ENCODE measurements at places on chromosomes 13 and 19.

DNA sequence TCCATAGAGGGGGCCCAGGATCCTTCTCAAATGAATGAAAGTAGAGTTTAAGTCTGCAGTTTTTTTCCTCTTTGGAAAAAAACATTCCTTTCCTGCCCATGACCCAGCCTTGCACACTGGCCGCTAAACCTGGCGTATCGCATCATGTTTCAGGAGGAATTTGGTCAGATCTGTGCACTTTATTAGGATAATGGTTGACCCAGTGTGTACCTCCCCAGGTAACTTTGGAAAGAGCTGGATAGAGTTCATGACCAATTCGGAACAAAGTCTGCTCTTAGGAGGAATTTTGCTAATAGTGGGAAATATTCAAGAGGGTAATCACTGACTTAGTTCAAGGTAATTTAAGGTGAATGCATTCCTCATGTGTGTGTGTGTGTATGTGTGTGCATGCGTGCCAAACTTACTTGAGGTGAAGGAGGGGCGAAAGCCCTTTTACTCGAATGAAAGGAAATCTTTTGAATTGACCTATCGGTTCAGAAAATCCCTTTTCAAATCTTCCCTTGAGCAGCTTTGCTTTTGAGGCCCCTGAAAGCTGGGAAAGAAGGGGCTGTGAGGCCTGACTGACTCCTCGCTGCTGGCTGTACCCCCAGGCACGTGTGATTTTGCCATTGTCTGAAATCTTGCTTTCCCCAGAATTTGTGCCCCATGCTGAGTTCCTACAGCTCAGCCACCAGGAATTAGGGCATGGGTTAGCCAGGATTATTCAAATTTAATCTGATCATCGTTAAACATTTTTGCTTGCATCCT, 46.3 kb downstream of the SIPA1L3 start:
- DNase-seq = no peak

GRCh38 chr13:31461923-31462322, 262.1 kb downstream of the B3GLCT start:
- no peak for DNase-seq

DNA sequence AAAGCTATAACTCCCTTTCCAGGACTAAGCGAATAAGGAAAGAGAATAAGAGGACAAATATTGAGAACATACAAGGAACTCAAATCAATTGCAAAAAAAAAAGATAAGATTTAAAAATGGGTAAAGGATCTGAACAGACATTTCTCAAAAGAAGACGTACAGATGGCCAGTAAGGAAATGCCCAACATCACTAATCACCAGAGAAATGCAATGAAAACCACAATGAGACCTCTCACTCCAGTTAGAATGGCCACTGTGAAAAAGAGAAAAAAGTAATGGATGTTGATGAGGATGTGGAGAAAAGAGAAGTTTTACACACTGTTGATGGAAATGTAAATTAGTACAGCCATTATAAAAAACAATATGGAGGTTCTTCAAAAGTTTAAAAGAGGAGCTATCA, 63.8 kb downstream of the VWA8 start:
- DNase-seq = no peak

DNA sequence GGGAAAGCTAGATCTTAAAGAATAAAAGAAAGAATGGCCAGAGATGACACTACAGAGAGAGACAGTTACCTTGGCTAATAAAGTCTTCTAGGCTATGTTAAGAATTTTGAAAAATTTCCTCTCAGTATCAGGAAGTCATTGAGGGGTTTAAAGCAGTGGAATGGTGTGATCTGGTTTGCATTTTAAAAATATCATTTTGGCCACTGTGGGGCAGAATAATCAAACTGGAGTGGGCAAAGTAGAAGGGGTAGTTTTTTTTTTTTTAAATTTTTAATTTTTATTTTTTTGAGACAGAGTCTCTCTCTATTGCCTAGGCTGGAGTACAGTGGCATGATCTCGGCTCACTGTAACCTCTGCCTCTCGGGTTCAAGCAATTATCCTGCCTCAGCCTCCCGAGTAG, 4.4 kb upstream of the CNMD start:
- DNase-seq = no peak

DNA sequence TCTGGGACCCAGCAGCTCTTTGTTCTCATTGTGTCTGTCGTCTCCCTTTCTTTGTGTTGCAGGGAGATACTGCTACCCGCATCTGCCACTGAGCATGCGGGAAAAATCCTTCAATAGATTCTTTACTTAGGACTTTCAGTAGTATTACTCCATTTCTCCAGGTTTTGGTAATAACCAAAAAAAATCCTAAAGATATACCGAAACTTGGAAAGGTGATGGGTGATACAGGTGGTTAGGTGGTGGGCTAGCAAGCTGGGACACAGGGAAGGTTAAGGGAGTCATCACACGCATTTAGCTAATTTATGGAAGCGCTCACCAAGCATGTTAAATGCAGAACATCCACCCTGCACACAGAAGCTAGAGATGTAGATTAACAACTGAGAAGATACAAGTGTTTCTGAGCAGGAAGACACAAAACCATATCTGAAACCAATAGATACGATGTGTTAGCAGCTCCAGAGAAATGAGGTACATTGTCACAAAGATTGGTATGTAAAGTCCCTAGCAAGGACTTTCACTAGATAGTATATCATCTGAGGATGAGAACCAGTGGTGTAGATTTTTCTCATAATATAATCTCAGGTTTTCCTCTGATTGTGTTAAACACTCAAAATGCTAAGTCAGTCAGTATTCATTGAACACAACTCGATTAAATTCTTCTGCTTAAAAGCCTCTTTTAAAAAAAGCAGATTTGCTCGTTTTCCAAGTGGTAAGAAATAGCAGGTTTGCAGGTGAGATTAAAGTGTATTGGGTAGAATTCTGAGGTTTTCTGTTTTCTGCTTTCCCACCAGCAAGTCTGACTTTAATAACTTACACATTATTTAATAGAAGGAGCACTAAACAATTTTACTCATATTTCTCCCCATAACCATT, 1.2 kb upstream of the SLAIN1 start:
- no peak for DNase-seq

GRCh38 chr13:79621902-79622301, 140.9 kb downstream of the NDFIP2 start:
- no peak for DNase-seq

DNA sequence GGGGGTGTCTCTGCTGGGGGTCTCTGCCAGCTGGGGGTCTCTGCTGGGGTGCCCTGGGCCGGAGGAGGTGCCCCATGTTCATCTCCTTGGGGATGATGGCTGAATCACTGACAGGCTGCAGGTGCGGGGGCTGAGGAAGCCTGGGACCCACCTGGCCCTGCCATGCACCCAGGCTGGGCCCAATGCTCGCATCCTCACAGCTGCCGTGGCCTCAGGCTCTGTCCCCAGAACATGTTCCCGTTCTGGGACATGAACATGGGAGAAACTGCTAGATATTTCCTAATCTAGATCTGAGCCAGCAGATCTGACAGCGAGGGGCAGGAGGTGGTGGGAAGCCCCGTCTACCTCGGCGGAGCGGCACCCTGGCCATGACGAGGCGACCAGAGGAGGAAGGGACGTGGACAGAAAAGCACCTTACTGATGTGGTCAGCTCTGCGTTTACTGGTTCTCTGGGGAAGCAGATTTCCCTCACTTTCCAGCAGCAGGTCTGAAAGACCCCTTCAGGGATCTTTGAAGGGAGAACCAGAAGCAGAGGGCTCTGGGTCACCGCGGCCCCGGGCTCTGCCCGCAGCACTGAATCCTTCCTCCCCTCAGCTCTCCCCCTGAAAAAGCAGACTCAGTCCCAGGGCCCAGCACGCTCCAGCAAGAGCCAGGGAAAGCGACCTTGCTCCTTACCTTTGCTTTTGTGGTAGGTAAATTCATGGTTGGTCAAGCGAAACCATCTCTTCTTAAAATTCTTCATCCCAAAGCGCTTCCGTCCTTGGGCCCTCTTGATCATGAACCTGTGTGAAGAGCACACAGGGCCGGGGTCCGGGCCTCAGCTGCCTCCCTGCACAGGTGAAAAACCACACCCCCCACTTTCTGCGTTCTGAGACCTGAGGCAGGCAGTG, 26.5 kb upstream of the C13orf46 start:
- DNase-seq = no peak

- DNase-seq = no peak
Measured at GRCh38 chr13:46571909-46572595, 19.1 kb downstream of the LRCH1 start.

DNA sequence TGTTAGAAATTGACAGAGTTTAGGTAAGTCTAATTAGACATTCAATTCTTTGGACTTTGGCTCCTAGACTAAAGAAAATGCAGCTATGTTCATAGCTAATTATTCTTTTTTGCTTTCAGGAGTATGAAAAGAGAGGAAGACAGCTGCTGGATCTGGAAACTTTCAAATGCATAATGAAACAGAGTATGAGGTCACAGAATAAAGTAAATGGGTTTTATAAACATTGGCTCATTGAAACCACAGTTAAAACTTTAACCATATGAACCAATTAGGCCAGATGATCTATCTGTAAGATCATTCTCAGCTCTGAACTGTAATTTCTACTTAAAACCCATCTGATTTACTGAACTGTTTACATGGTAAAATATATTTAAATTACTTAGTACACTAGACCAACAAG, 82.7 kb downstream of the TEX26 start:
- no peak for DNase-seq

DNA sequence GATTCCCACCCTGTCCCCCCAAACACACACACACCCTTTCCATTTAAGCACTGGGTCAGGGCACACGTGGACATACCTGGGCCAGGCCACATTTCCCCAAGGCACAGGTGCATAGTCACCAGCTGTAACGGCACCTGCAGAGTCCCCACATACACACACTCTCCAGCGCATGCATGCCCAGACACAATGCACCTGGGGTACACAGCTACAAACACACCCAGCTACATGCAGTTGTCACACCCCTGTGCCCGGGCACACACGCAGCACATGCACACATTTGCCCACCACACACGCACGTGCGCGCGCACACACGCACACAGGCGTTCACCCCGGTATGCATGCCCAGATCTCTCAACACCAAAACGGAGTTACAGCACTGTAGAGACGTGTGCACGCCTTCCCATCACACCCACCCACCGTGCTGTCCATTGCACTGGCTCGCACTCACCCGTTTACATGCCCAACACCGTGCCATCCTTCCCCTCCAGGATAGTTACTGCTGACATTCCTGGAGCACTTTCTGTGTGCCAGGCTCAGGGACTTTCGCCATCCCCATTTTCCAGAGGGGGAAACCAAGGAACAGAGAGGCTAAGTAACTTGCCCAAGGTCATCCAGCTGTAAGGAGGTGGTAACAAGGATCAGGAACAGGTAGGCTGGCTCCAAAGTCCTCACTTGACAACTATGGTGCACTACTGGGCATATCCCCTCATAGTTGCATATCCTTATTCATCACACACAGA, 749 bp upstream of the SHANK1 start:
- DNase-seq = no peak

- DNase-seq = no peak
Measured at GRCh38 chr13:27953676-27954405, 15.3 kb downstream of the CDX2 start.

GRCh38 chr13:71828564-71828963, 38.4 kb downstream of the DACH1 start:
- DNase-seq = no peak

DNA sequence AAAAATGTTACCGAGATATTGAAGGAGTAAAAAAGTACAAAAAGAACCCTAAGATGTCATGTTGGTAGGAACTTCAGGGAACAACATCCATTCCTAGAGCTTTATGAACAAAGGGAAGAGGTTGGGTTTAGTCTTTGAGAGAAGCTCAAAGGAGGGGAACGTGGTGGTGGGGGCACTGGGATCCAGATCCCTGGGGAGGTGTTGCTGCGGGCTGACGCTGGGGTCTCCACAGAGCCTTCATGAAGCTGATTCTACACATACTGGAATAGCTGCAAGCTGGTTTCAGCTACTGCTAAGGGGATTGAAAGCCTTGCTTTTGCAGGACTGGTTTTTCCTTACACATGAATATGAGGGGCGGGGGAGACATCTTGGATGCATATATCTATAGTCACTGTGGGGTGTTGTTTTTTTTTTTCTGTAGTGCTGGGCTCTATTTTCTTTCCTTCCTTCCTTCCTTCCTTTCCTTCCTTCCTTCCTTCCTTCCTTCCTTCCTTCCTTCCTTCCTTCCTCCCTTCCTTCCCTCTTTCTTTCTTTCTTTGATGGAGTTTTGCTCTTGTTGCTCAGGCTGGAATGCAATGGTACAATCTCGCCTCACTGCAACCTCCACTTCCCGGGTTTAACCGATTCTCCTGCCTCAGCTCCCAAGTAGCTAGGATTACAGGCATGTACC, 6.5 kb upstream of the MZF1 start:
- no peak for DNase-seq

GRCh38 chr19:1107661-1108261, 4.0 kb downstream of the GPX4 start:
- DNase-seq = no peak
